Stimulated activated CD4-positive, alpha-beta T cell treated with anti-CD3 and anti-CD28 coated beads, Interleukin-12 subunit alpha, Interleukin-12 subunit beta, amount 100 ng/mL, for 24 hours (primary cell): ENCODE measurements at places on chromosomes 3 and 15.

DNA sequence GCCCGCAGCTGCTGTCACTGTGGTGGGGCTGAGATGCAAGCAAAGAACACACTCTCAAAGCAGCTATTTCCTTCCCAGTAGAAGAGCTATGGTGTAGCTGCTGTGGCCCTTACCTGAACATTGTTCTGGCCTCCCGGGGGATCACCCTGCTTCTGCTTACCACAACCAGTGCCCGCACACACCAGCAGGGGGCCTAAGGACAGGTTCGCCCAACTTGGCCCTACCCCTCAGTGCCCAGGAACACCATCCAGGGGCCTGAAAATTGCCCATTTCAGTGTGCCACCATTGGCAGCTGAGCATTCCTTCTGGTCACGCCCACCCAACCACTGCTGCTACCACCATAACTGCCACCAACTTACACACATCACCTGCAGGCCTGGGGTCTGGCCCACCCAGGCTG is 113.0 kb downstream of the TP63 start:
- peak; percentile 1 for DNase-seq

DNA sequence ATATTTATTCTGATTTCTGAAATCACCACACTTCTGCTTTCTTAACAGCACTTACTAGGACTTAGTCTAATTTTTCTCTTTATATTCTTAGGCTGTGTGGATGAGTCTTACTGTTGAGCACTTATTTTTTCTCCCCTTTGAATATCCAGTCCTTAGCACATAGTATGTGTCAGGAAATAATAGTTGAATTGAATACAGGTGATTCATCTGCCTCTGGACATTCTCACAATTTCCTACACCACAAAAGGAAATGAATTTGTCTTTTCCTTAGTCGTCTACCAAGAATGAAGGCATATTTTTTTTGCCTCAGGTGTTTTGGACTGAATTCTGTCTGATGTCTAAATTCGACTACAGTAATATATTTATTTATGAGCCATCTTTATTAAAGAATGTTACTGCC is 204.2 kb downstream of the GHSR start:
- no peak for DNase-seq

DNA sequence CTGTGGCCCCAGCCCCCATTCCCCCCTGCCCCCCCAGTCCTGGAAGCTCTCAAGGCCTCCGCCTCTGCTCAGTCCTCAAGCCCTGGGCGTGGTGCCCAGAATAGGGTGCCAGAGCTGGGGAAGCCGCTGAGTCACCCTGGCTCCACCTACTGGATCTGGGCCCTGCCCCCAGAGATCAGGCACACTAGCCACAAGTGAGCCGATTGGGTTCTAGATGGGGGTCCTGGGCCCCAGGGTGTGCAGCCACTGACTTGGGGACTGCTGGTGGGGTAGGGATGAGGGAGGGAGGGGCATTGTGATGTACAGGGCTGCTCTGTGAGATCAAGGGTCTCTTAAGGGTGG is 5.7 kb downstream of the EIF4G1 start:
- no peak for DNase-seq

DNA sequence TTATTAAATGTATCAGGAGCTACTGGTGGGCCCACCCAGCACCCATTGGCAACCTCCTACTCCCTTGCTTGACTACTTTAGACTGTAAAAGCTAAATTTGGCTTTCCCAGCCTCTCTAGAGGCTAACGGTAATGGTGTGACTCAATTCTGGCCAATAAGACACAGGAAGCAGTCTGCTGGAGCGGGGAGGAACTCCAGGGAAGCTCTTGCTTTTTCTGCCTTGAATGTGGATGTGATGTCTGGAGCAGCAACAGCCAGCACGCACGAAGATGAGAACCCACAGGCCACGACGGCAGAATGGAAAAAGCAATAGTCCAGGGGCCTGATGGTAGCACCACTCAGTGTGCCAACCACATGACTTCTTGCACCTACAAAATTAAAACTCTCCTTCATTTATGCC is 39.9 kb downstream of the RAB6B start:
- DNase-seq = no peak

DNA sequence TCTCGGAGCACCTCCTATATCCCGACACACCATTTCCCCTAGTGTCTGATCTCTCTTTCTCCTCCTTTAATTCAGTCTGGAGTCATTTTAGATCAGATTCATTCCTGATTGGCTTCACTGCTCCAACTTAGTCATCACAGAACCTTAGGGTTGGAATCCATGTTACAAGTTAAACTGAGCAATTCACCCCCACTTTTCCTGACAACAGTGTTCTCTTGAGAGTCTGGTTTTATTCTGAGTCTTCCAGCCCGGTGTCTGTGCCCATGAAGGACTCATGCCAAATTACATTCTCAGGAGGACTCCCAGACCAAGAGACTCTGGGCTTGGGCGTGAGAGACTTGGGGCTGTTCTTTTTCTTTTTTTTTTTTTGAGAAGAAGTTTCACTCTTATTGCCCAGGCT is 57.5 kb downstream of the LPP start:
- DNase-seq = no peak

- no peak for DNase-seq
Measured at GRCh38 chr3:170961616-170962400, 53.4 kb upstream of the EIF5A2 start.

DNA sequence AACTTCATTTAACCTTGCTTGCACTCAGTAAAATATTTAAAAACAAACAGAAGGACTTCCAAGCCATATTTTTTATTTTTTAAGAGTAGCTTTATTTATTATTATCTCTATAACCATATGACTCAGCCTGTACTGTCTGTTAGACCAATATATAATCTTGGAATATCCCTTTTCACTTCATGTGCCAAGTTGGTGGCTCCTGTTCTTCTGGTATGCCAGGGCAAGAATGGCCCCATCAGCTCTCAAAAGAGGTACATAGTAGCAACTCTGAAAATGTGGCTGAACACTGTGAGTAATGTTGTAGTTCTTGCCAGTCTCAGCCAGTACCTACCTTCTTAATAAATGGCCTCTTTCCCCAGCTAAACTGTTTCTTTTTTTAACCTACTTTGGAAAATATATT is 257.0 kb upstream of the UBE2E1 start:
- no peak for DNase-seq

GRCh38 chr15:85831415-85832113 is 36.8 kb upstream of the KLHL25 start:
- no peak for DNase-seq

GRCh38 chr3:128462931-128463330 is 3.8 kb downstream of the DNAJB8 start:
- no peak for DNase-seq

GRCh38 chr3:171876680-171877147 is 33.6 kb downstream of the TMEM212 start:
- DNase-seq = no peak

GRCh38 chr3:22315925-22316324 is 564.9 kb upstream of the ZNF385D start:
- no peak for DNase-seq

GRCh38 chr15:90400759-90401314 is 12.8 kb downstream of the IQGAP1 start:
- peak; percentile 13 for DNase-seq

GRCh38 chr3:125024817-125025216 is 31.0 kb downstream of the HEG1 start:
- DNase-seq = no peak

- no peak for DNase-seq
Measured at GRCh38 chr3:160434071-160434470, 15.5 kb downstream of the TRIM59 start.

GRCh38 chr3:129627350-129628168 is 21.1 kb upstream of the PLXND1 start:
- DNase-seq = peak; percentile 33

- no peak for DNase-seq
Measured at GRCh38 chr15:82931221-82931620, 21.3 kb downstream of the HOMER2 start.

GRCh38 chr3:36867810-36868209 is 77.0 kb downstream of the TRANK1 start:
- no peak for DNase-seq

DNA sequence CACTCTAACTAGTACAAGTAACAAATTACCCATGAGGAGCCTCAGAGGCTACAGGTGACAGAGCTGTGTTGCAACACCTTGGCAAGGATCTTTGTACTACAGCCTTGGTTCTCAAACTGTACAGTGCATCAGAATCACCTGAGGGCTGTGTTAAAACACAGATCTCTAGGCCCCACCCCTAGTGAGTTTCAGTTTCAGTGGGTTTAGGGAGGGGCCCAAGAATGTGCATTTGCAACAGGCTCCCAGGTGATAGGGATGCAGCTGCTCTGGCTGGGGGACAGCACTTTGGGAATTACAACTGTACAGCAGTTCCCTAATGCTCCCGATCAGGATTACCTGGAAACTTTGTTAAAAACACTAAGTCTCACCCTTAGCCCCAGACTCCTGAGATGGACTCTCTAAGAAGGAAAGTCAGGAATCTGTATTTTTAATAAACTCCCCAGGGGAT is 66.1 kb upstream of the NR2F2 start:
- no peak for DNase-seq

DNA sequence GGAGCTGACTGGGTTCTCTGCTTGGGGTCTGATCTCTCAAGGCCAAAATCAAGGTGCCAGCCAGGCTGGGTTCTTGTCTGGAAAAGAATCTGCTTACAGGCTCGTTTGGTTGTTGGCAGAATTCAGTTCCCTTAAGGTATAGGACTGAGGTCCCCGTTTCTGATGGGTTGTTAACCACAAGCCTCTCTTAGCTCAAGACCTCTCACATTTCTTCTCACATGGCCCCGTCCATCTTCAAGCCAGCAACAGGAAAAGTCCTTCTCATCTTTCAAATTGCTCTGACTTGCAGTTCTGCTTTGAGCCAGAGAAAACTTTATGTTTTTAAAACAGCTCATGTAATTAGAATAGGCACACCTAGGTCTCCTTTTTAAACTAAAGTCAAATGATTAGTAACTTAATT is 20.4 kb downstream of the UACA start:
- no peak for DNase-seq

DNA sequence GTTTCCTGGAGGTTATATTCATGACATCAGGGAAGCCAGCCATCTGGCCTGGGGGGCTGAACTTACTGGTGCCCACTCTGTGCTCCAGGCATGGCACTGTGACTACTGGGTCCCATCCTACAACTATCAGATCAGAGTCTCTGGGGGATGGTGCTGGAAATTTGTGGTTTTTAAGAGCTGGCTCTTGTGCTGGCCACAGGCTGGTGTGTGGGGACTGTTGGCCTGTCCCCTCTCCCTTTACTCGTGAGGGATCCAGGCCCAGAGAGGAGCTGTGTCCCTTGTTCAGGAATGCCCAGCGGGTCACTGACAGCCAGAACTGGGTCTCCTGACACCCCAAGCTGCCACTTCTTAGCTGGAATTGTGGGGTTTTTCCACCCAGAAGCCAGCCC is 44.5 kb upstream of the SEC22A start:
- no peak for DNase-seq

DNA sequence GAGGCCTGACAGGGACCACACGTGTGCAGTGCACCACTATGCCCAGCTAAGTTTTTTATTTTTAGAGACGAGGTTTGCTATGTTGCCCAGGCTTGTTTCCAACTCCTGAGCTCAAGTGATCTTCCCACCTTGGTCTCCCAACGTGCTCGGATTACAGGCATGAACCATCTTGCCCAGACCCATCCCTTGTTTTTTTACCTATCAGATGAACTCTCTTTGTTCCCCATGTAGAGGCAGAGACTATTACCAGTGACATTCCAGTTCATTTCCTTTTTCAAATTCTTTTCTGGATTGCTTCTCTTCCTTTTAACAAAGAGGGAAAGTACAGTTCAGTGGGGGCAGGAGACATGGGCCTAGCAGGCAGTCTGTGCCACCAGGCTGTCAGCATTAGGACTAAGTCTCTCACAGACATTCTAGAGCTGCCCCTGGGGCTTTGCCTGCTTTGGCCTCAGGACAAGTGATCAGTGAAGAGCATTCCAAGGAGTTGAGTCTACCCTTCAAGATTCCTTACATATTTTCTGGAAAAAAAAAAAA is 103.5 kb upstream of the SLC7A14 start:
- no peak for DNase-seq

GRCh38 chr3:63727233-63727632 is 74.8 kb downstream of the SNTN start:
- no peak for DNase-seq

- DNase-seq = no peak
Measured at GRCh38 chr3:35658686-35659085, 19.4 kb downstream of the ARPP21 start.

GRCh38 chr3:158974904-158975303 is 173.1 kb downstream of the MFSD1 start:
- DNase-seq = no peak

DNA sequence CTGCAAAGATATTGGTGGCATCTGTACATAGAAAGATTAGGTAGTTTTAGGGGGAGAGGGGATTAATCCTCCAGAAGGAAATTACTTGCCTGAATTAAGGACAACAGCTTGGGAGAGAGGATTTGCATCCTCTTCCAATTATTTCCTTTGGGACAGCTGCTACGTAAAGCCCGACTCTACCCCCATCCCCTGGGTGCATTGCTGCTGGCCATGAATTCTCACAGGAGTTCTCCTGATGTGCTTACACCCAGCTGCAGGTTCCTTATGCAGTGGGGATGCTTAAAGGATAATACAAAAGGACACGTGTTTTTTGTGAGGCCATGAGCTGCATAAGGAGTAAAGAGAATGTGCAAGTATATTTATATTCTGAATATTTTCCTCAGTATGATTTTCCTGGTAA is 132.3 kb downstream of the VPS8 start:
- DNase-seq = no peak

DNA sequence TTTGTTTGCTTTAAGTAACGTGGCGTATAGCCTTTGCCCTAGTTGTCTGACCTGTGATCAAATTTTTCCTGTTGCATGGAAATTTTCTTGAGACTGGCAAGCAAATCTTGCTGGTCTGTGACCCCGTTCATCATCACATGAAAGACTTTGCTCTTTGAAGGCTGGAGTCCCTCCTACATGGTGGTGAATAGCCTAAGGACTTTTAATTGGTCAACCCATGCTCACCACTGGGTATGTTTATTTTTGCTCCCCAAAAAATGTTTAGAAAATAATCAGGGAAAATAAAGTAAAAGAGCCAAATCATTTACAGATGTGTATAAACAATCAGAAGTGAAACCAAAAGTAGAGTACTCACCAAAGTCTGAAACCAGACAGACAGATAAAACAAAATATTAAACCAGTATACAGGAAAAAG is 1075.3 kb upstream of the ALCAM start:
- DNase-seq = no peak

DNA sequence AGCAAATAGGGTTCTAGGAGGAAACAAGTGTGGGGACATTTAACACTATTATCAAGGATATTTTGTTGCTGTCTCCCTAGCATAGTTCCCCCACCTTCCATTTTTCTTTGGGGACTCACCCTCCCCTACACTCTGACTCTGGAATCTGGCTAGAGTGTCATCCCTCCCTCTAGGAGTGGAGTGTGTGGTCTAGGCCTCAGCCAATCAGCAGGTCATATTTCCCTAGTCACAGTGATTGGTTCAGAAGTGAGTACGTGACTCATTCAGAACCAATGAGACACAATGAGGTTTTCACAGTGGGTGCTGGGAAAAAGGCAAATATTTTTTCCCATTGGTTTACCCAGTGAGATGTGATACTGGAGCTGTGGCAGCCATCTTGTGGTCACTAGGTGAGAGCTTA is 234.4 kb downstream of the SHQ1 start:
- no peak for DNase-seq
